ENCODE measurements at places on chromosomes 3 and 15.

DNA sequence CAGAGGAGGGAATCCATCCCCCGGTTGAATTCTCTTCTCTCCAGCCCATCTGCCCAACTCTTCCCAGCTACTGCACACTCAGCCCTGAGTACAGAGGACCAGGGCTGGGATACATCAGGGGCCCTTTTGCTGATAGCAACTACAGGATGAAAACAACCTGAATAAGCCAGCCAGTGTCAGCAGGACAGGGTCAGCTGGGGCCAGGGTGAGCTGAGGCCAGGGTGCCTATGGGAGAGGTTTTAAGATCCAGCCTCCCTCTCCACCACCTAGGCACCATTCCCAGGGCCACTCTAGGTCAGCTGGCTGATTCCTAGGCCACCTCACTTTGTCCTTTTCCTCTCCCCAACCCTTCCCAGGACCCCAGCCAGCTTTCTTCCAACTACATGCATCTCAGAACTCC, 83.8 kb downstream of the MRPL46 start:
- DNase-seq = no peak

- DNase-seq = no peak
Measured at GRCh38 chr3:128603811-128604775, 46.5 kb downstream of the RPN1 start.

DNA sequence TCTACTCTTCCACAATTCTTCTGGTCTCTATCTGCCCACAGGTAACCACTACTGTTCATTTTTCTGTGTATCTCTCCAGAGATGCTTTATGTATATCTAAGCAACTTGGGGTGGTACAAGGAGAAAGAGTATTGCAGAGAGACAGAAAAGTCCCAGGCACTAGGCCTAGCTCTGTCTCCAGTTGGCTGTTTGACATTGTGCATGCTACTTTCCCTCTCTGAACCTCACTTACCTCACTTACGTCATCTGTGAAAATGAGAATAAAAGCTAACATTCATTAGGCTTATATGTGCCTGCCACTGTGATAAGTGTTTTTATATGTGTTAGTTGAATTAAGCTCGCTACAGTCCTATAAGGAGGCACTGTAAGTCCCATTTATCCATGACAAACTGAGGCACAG, 76.7 kb upstream of the RNU6-1 start:
- DNase-seq = no peak

- no peak for DNase-seq
Measured at GRCh38 chr3:169780742-169781141, 7.5 kb downstream of the MYNN start.

- no peak for DNase-seq
Measured at GRCh38 chr15:74035121-74036017, 40.9 kb downstream of the PML start.

DNA sequence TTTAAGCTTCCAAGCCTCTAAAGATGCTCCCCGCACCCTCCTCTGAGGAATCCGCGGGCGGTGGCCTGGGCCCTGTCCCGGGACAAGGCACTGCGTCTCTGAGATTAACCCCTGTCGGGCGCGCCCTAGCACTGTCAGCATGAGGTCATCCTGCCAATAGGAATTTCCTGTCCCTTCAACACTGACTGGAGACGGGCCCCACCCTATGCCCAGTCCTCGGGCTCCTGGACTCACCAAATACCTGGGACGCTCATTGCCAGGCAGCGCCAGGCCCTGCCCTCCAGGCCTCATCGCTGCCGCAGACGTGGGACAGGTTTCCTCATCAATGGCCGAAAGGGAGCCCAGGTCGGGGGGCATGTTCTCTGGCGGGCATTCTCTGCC, 67.6 kb upstream of the SH3GL3 start:
- DNase-seq = no peak

DNA sequence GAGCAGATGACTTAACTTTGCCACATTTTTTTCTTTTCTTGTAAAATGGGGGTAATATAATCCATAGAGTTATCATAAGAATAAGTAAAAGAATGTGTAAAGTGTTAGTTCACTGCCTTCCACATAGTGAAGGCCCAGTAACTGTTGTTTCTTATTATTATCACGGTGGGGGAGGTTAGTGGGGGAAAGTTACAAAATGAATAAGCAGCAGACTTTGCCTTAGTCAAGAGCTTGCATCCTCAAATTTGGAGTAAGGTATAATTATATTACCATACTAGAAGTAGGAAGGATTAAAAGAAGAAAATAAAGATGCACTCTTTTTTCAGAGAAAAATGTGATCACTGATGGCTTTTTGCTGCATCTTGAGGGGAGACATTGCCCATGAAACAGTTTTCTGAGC, 247.6 kb downstream of the PTPRG start:
- no peak for DNase-seq

DNA sequence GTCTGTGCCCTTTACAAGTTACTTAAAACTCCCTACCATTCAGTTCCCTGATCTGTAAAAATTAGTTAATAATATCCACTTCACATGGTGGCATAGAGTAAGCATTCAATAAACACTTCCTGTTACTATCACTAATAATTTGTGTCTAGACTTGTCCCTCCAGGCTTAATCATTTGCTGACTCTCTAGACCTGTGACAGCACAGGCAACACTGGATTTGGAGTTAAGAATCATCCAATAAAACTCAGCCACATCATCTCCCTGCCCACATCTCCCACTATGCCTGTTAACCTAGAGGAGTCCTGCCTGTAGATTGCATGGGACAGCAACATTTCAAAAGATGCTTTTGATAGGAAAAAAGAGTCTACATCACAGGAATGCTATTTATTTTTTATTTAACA, 564.6 kb downstream of the MFSD1 start:
- no peak for DNase-seq
